ENCODE measurements at places on chromosomes 1 and 21. TPM values are rescaled to one million over a fixed set of nuclear protein-coding genes. Genes with fewer than 3 reads are reported as not detected.

Gene MFAP2
- 19.8 TPM for total RNA-seq

DNA sequence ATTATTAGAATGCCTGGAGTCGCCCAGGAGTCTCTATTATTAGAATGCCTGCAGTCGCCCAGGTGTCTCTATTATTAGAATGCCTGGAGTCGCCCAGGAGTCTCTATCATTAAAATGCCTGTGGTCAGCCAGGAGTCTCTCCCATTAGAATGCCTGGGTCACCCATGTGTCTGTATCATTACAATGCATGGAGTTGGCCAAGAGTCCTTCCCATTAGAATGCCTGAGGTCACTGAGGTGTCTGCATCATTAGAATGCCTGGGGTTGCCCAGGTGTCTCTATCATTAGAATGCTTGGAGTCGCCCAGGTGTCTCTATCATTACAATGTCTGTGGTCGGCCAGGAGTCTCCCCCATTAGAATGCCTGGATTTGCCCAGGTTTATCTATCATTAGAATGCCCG lies 66.9 kb downstream of the RNF187 start:
- DNase-seq: no peak

- no peak for DNase-seq
These were observed 237.6 kb upstream of the SGIP1 start for GRCh38 chr1:66296370-66296769.

DNA sequence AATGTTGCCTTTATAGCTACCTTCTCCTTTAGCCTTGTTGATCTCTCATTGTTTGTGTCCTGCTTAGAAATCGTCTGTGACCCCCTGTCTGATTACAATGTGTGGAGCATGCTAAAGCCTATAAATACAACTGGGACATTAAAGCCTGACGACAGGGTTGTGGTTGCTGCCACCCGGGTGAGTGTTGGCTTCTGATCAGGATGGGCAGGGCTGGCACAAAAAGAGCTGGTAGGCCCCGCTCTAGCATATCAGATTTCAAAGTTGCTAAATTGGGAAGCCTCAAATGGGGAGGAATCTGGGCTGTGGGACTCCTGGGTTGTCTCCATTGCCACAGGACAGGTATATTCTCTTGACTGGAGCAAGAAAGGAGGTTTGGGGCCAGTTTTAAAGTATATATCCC lies 8.4 kb downstream of the NCSTN start:
- no peak for DNase-seq

Gene LHX8
- 0.83 TPM for total RNA-seq

Gene GNAT2
- total RNA-seq: not detected

DNA sequence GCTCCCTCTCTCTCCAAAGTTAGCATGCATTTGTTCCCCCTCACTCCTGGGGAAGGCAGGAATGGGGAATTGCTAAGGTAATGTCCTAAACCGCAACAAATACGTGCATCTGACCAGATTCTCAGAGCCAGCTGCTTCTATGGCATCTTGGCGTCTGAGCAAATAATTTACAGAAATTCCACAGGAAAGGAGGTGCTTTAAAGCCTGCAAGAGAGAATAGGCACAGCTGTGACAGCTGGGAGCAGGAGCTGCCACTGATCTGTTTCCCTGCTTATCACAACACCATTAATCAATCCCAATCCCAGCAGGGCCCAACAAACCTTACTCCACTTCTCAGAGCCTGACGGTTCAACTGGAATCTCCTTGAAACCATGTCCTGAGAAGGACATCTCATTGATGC lies 83.5 kb upstream of the ZNF281 start:
- DNase-seq: no peak

GRCh38 chr1:210437781-210438180 lies 109.1 kb downstream of the HHAT start:
- DNase-seq: no peak

GRCh38 chr21:43602266-43603232 lies 56.7 kb downstream of the HSF2BP start:
- no peak for DNase-seq

GRCh38 chr1:218553197-218553596 lies 208.1 kb downstream of the TGFB2 start:
- no peak for DNase-seq

GRCh38 chr1:183385340-183386144 lies 32.6 kb downstream of the NMNAT2 start:
- DNase-seq: no peak

DNA sequence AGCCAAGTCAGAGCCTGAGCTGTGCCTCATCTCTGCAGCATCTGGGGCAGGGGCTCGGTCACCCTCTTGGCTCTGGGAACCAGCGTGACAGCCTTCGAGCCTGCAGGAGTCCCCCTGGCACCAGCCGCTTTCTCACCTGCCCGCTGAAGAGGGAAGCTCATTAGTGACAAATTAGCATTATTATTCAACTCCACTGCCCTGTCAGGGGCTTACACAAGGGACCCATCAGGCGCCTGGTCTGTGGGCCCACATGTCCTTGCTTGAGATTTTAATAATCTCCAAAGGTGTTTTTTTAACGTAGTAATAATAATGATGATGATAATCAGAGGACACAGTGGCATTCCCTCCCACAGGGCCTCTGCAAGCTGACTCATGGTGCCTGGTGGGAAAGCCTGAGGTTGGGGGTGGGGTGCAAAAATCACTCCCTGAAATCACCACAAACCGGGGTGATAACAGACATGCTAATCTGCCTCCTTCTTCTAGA lies 98.1 kb upstream of the IGSF21 start:
- no peak for DNase-seq

- DNase-seq: no peak
These were observed 196.3 kb downstream of the SDCCAG8 start for GRCh38 chr1:243452092-243452491.

GRCh38 chr1:28200234-28200873 lies 23.9 kb upstream of the PTAFR start:
- DNase-seq: no peak

GRCh38 chr1:225430301-225430700 lies 2.5 kb upstream of the LBR start:
- no peak for DNase-seq

GRCh38 chr1:92679980-92680379 lies 104.9 kb downstream of the EVI5 start:
- no peak for DNase-seq

Gene PPFIA4
- 7.0 TPM for total RNA-seq

DNA sequence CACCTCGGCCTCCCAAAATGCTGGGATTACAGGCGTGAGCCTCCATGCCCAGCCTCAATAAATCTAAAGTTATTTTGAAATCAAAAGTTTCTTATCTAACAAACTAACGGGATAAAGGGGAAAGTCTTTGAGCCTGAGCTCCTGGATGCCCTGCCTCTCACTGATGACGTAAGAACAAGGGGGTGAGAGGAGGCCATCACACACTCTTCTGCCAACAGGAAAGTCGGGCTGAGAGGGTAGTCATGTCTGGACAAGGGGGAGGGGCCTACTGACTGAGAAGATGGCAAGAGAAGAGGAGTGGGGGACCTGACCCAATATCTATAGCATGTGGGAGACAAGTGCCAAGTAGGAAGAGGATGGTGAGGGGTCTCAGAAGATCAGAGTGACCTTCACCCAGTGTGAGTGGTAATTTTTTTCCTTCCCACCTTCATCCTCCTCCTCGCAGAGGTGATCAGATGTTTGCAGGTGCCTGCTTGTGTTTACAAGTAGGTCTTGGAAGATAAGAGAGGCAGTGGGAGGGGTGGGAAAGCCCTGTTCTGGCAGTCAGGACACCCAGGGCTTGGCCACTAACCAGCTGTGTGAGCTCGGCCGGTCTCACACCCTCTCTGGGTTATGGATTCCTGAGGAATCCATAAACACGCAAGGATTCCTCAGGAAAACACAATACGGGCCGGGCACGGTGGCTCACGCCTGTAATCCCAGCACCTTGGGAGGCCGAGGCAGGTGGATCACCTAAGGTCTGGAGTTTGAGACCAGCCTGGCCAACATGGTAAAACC lies 9.6 kb downstream of the UQCRHL start:
- no peak for DNase-seq

DNA sequence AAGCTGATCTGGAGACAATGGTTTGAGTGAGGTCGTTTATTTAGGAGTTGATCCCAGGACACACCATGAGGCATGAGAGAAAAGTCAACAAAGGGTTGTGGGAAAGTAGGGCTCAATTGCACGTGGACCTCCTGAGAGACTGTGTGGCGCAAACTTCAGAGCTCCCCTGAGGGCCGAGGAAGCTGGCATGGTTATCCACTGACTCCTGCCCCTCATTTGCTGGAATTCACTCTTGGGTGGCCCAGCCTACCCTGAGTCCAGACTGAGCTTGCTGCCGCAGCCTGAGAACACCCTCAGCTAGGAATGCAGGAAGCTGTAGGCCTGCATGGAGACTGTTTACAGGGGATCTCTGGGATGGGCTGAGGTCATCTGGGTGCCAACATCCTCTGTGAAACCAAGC lies 301.0 kb downstream of the RWDD3 start:
- no peak for DNase-seq

GRCh38 chr1:219587801-219588561 lies 24.9 kb downstream of the ZC3H11B start:
- no peak for DNase-seq

DNA sequence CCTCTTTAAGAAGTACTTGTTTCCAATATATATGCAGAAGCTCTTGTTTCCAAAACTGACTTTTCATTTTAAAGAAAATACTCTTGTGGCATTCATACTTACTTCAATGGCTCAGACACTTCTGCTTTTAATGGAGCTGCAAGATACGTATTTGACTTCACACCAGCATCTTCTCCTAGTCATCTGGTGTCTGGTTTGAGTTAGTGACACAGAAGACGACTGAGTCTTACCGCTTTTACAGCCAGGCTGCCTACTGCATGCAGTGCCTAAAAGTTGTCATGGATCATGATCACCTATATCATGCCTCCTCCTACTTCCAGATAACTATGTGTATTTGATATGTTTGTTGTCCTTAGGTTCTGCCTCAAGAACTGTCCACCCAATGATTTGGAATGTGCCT lies 185.9 kb downstream of the TPR start:
- DNase-seq: no peak

DNA sequence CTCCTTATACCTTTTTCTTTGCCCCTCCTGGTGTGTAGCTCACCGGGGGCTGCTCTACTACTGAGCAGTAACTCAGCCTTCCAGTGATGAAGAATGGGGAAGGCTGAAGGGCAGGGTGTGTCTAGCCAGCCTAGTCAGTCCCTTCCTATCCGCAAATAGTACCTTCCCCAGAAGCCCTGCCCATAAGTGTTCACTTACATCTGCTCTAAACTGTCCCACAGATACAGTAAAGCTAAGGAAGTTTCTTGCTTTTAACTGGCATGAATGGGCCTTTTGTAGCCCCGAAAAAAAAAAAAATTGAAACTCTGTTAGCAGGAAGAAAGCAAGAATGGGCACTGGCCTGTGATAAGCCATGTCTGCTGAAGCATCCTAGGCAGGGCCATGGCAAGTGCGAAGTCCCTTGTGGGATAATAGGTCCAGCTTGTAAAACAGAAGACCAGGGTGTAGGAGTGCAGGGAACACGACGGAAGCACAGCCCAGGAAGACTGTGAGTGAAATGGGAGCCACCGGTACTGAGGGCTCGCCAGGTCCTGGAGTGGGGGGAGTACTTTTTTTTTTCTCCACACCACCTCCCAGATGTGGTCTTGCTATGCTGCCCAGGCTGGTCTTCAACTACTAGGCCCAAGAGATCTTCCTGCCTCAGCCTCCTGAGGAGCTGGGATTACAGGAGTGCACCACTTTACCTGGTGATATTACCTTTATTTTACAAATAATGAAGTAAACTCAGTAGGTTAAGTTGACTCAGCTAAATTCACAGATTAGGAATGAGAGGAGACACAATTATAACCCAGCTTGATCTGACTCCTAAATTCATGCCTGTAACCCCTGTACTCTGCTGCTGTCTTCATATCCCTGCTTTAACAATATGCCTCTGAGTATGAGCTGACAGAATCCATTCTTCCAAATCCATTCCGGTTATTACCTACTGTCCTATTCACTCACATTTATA lies 347.5 kb downstream of the SMYD3 start:
- DNase-seq: no peak

Gene MAP3K21
- 11.9 TPM for total RNA-seq

Gene KRTAP12-2
- not detected for total RNA-seq

Gene SEC16B
- total RNA-seq: 7.3 TPM

DNA sequence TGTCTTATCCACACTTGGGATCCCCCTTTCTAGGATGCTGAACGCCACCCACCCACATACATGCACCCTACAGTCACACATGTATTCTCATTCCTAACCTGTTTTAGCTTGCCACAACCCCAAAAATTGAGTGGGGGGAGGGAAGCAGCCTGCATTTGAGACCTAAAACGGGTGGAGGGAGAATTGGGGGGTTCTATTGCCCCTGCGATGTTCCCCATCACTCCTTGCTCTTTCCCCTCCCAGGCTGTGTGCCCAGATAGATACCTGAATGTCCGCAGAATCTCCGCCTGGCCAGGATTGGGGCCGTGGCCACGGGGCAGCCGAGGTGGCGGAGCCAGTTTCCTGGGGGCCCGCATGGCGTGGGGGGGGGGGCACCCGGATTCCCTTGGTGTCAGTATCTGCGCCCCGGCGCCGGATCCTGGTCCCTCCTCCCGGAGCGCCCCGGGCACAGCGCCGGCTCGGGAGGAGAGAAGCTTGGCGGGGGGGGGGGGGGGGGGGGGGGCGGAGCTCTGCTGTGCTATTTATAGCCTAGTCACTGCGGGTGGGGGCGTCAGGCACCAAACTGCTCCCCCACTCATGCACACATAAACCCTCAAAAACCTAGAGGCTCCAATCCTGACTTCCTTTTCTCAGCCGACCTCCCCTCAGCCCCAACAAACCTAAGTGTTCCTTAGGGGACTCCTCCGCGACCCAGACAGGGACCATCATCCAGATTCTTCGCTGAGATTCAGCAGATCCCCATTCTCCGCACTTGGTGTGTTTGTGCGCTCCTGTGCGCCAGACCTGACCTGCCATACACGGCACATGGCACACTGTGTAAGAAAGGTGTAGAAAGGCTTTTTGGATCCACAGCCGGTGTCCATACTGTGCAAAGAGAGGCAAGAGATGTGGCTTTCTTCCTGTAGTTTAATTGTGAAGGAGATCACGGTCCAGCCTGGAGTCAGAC lies 1.9 kb downstream of the ANKRD34A start:
- DNase-seq: no peak

DNA sequence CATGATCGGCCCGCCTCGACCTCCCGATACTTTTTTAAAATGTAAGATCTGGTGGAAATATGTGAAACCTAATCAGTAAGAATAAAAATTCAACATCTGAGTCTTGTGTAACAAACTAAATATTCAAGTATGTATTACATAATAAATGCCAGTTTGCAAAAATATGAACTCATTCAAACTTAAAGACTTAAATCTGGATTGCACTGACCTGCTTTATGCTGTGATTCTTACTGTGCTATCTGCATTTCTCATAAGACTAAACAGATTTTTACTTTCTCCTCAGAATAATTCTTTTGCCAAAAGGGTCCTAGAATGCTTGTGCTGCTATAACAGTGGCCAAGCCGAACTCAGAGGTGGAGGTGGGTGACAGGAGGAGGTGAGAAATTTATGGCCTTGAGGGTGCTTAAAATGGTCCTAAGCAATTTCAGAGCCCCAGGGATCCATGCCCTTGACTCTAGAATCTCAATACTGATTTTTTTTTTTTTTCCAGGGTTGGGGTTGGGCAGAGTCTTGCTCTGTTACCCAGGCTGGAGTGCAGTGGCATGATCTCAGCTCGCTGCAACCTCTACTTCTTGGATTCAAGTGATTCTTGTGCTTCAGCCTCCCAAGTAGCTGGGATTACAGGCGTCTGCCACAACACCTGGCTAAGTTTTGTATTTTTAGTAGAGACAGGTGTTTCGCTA lies 38.2 kb downstream of the IL23R start:
- DNase-seq: no peak

- DNase-seq: no peak
These were observed 580 bp downstream of the RBM34 start for GRCh38 chr1:235160383-235160956.

- no peak for DNase-seq
These were observed 29.8 kb downstream of the SOAT1 start for GRCh38 chr1:179323436-179323835.
